Aorta (tissue), 5 donors: ENCODE measurements at places on chromosomes 16 and 17. TPM values are rescaled to one million over a fixed set of nuclear protein-coding genes. Genes with fewer than 3 reads are reported as not detected.
A peak's percentile ranks its signal among the peaks of the same experiment; 100 is the strongest.

- peak; percentile 40 for DNase-seq
These were observed 5.2 kb upstream of the PRSS21 start for GRCh38 chr16:2811703-2812471.

PFAS gene
- polyA plus RNA-seq = 1.4 TPM

GRCh38 chr17:21252289-21252795 lies 868 bp downstream of the NATD1 start:
- DNase-seq = peak; percentile 42

DNA sequence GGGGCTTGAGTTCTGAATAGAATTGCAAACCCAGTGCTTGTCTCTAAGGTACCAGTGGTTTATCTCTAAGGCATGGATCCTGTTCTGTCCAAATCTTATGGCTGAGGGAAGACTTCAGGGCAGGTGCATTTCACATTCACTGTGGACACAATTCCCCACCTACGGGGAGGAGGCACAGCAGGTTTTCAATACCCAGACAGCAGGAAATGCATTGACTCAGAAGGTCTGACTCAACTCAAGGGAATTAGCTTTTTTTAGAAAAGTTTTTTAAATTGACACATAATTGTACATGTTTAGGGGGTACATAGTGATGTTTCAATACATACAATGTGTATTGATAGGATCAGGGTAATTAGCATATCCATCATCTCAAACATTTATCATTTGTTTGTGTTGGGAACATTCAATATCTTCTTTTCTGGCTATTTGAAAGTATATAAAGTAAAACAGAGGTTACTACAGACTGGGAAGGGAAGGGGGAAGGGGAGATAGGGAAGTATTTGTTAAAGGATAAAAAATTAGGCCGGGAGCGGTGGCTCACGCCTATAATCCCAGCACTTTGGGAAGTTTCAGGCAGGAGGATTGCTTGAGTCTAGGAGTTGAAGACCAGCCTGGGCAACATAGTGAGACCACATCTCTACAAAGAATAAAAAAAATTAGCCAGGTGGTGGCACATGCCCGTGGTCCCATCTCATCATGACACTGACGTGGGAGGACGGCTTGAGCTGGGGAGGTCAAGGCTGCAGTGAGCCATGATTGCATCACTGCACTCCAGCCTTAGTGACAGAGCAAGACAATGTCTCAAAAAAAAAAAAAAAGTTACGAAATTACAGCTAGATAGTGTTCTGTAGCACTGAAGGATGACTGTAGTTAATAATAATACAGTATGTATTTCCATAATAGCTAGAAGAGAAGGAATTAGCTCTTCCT lies 54.9 kb downstream of the RGS9 start:
- DNase-seq = no peak

DNA sequence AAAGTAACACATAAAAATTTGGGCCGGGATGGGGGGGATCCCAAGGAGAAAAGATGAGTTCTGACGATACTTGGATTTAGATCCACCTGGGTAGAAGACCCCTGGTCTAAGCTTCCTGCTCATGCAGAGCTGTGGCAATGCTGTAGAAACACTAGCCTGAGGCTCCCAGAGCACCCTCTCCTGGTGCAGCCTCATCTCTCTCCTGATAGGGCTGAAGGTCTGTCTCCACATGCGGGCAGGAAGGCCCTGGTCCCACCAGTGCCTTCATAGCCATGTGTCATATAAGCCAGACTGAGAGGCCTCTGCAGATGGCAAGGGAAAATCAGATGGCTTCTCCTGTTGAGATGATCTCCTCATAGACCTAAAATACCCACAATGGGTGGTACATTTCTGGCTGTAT lies 518.0 kb upstream of the ZFHX3 start:
- DNase-seq = no peak

- DNase-seq = no peak
These were observed 333.2 kb downstream of the SLC39A11 start for GRCh38 chr17:72759301-72759700.

- DNase-seq = no peak
These were observed 33.0 kb upstream of the PMP22 start for GRCh38 chr17:15298176-15298575.

DNA sequence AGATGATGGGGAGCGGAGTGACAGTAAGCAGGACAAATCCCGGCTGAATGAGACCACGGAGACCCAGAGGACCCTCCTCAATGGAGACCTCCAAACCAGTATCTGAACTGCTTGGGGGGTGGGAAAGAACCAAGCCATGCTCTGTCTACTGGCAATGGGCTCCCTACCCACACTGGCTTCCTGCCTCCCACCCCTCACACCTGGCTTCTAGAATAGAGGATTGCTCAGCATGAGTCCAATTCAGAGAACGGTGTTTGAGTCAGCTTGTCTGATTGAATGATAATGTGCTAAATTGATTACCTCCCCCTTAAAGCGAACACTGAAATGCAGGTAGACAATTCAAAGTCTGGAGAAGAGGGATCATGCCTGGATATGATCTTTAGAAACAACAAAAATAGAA lies 5.5 kb downstream of the SSTR2 start:
- DNase-seq = no peak

DNA sequence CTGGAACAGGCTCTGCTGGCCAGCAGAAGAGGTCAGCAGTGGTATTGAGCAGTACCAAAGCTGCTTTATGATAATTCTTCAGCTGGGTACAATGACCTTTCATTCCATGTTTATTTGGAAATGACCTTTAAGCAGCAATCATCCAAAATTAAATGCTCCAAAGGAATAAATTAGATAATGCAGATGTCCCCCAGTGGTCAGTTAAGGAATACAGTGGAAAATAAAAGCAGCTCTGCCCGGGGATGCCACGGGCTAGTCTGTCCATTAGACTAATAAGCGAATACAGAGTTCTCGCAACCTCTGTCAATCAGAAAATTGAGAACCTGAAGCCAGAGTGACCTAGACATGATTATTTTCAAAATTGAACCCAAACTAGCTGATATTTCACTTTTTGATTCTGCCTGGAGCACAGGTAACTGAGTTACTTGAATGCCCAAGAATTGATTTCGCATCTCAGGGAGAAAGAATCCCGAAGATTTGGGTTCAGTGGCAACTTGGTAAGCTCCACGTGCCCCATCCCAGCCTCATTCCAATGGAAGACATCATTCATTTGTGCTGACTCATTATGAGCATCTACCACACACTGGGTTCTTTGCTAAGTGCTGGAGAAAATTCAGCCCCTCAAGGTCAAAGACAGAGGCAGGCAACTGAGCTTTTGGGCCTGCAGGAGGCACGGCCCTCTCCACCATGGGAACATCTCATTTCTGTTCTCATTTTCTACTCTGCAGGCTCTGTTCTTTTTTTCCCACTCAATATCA lies 34.4 kb upstream of the SLC39A11 start:
- no peak for DNase-seq

- peak; percentile 85 for DNase-seq
These were observed 2.8 kb downstream of the KDM6B start for GRCh38 chr17:7836596-7837407.

DNA sequence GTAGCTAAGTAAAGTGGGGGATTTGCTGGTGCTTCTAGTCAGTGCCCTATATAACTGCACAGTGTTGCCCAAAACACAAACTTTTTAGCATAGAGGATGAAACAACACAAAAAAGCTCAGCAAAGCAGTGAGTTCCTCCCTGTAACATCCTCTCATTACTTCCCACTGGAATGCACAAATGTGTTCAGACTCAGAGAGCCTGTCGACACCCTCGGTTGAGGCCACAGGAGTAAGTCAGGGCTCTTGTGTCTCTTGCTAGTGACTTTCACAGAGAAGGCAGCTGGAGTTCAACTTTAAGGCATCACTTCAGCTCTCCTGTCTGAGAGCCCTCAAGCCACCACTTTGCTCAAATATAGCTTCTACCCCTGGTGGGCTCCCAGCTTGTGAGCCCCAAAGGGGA lies 107.2 kb upstream of the NETO2 start:
- no peak for DNase-seq

CCL8 gene
- 6.6 TPM for polyA plus RNA-seq

- no peak for DNase-seq
These were observed 721 bp downstream of the TBCD start for GRCh38 chr17:82752371-82753200.

NTN1 gene
- 17.7 TPM for polyA plus RNA-seq

- peak; percentile 92 for DNase-seq
These were observed 74.0 kb downstream of the N4BP1 start for GRCh38 chr16:48535831-48536613.

DNA sequence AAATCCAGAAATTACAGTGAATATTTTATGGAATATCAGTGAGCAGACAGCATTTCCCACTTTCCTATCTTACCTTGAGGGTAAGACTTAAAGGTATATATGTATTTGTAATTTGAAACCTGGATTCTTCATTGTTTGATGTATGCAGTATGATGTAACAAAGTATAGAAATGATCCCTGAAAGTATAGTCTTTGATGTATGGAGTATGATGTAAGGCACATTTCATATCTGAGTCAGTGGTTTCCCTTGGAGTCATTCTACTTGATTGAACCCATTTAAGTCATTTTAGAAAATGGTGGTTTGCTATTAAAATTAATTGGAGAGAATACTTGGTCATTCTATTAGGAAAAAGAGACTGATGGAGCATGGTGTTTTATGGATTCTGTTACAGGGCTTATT lies 10.1 kb downstream of the AMZ2 start:
- DNase-seq = no peak

DNA sequence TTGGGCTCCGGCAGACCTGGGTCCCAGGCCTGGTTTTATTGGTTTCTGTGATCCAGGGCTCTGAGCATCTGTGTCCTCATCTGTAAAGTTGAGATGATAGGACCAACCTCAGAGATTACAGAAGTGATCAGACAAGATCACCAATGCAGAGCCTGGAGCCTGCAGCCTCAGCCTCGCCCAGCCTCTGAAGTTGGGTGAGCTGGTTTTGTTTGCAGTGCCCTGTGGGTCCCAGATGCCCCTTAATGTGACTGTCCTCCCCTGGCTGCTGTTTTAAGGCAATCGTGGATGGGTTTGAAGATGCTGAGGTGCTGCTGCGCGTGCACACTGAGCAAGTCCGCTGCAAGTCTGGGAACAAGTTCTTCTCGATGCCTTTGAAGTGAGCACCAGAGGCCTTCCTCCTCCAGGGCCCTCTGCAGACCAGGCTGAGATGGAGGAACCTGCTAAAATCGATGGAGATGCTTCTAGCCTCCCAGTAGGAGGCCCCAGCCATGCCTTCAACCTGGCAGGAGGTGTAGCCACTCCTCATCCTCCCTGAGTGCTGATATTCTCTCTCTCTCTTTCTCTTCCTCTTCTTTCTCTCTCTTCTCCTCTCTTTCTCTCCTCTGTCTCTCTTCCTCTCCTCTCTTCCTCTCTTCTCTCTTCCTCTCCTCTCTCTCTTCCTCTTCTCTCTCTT lies 5.6 kb upstream of the MMP15 start:
- DNase-seq = no peak

ITGA2B gene
- 1.2 TPM for polyA plus RNA-seq
